ENCODE measurements at places on chromosomes 3 and 15.

DNA sequence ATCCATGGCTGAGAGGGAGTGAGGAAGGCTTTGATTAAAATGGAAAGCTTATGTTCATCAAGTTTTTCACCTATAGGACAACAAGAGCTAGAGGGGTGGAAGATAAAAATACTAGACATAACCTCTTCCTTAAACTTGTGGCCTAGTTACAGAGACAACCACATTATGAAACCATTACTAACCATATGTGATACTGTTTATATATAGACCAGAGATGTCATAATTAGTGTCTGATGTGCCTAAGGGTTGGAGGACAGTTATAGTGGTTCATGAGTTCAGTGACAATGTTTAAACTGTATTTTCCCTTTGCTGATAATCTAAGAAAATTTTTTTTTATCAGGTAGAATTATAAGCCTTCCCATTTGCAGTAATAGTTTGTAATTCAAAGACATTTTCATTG lies 23.7 kb downstream of the PHLDB2 start:
- DNase-seq: no peak

- DNase-seq: no peak
These were observed 36.4 kb upstream of the ESYT3 start for GRCh38 chr3:138397983-138398382.

DNA sequence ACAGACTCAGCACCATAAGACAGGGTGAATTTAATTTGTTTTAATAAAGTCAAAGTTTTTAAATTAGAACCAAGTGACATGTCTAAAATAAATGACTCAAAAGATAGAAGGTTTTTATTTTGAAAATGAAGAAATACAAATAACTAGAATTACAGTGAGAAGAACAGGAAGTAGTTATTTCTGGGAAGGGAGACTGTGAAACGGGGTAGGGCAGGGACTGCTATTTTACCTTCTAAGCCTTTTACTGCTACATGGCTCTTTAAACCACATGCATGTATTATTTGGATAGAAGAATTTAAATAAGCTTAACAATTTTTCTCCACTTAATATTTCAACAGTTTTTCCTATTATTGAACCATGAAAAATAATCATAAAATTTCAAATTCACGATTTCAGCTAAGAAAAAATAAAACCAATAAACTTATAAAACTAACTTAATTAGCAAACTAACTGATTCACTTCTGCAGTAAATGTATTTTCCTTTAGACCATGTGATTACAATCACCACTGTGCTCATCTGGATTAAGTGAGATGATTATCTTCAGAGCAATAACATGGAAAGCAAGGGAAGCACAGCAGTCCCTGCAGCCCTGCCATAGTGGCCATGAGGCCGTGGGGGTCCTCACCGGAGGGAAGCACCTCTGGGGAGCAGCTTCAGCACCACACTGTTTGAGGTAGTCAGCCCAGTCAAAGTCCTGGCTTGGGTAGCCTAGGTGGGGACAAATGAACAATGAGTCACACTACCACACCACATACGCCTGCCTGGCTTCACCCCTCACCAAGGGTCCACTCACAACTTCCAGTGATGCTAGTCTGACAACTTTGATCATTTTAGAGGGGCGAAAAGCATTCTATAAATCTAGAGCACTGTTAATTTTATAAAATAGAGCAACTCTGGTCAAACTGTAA lies 28.3 kb upstream of the STIMATE start:
- no peak for DNase-seq

- DNase-seq: no peak
These were observed 86.5 kb downstream of the ST6GAL1 start for GRCh38 chr3:187016639-187017345.

DNA sequence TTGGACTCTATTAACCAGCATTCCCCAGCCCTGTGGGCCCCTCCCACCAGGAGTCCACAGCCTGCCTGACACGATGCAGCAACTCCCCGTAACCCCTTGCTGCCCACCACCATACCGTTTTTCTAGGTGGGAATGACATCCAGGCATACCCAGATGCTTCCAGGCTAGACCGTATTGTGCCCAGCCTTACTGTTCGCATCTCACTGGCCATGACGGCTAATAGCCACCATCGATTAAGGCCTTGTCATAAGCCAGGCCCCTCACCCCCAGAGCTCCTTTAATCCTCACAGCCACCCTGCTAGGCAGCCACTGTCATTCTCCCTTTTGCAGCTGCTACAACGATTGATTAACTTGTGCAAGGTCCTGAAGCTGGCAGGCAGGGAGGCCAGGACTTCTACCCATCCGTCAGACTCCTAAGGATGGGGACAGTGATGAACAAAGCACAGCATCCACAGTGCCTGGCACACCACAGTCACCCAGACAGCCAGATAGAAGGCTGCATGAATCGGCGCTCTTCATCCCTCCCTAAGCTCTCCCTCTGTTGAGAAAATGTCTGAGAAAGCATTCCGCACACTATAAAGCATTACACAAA lies 60.0 kb upstream of the FLNB start:
- DNase-seq: no peak

GRCh38 chr15:80106051-80106450 lies 46.6 kb downstream of the ZFAND6 start:
- no peak for DNase-seq

GRCh38 chr3:5194801-5195509 lies 7.4 kb downstream of the EDEM1 start:
- peak; percentile 48 for DNase-seq

GRCh38 chr3:132174500-132174899 lies 139.7 kb upstream of the CPNE4 start:
- DNase-seq: no peak

- no peak for DNase-seq
These were observed 82.6 kb upstream of the POU1F1 start for GRCh38 chr3:87359025-87359424.

- DNase-seq: no peak
These were observed 70.3 kb upstream of the SMAD3 start for GRCh38 chr15:66994927-66995656.

- no peak for DNase-seq
These were observed 77.3 kb downstream of the APBA2 start for GRCh38 chr15:28962851-28963710.

DNA sequence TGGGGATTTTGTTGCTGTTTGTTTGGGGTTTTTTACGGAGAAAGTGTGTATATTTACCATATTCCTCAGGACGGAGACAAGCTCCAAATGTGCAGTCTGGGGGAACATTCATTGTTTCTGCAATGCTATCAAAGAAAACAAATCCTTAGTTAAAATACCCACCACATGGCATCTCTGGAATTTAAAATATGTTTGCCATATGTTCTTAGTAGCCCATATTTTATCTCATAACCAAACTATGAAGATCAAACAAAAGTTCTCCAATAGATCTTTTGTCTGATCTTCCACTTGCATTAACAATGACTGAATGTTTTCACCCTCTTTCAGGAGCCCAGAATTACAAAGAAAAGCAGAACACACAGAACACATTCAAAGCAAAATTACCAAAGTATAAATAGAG lies 35.3 kb downstream of the EFHB start:
- no peak for DNase-seq

GRCh38 chr3:32743934-32744333 lies 58.9 kb downstream of the CNOT10 start:
- DNase-seq: no peak

All from stimulated activated CD8-positive, alpha-beta memory T cell treated with anti-CD3 and anti-CD28 coated beads, Interleukin-15, amount 100 ng/mL, for 4 hours (primary cell).